Stimulated activated CD8-positive, alpha-beta memory T cell treated with anti-CD3 and anti-CD28 coated beads, Interleukin-15, amount 100 ng/mL, for 1 hour (primary cell): ENCODE measurements at places on chromosomes 7 and 10.

- no peak for DNase-seq
Observed at GRCh38 chr7:87874066-87874465, 2.1 kb downstream of the SLC25A40 start.

DNA sequence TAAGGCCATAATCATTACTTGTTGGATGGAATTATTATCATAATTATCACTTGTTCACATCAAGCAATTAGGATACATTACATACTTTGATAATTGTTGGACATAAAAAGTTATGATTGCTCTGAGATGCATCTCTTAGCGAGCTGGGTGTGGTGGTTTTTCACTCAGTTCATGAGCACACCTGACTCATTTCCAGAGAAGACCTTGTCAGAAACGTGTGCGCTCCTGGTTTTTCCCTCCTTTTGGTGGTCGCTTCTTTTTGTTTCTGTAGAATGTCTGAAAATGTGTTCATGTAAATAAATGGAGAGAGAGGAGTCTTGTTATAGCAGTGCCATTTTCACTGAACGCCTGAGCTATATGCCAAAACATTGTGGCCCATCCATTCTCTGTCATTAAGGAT is 141.3 kb downstream of the PAXIP1 start:
- no peak for DNase-seq

GRCh38 chr7:135508883-135509588 is 866 bp downstream of the CNOT4 start:
- DNase-seq = no peak

- DNase-seq = no peak
Observed at GRCh38 chr10:87646192-87646909, 13.3 kb upstream of the PAPSS2 start.

DNA sequence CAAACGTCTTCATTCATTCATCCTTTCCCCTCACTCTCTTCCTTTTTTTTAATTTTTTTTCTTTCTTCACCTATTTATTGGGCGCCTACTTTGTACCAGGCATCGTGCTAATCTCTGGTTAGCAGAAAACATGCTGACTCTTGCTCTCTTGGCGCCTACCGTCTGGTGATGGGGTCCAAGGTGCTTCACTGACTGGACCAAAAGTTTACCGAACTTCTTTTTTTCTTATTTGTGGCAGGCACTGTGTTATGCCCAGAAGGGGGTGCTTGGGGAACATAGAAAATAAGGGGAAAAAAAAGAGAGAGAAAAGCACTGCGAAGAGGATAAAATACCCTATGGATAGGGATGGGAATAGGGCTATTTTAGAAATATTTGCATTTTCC is 505 bp upstream of the FAM204A start:
- no peak for DNase-seq

DNA sequence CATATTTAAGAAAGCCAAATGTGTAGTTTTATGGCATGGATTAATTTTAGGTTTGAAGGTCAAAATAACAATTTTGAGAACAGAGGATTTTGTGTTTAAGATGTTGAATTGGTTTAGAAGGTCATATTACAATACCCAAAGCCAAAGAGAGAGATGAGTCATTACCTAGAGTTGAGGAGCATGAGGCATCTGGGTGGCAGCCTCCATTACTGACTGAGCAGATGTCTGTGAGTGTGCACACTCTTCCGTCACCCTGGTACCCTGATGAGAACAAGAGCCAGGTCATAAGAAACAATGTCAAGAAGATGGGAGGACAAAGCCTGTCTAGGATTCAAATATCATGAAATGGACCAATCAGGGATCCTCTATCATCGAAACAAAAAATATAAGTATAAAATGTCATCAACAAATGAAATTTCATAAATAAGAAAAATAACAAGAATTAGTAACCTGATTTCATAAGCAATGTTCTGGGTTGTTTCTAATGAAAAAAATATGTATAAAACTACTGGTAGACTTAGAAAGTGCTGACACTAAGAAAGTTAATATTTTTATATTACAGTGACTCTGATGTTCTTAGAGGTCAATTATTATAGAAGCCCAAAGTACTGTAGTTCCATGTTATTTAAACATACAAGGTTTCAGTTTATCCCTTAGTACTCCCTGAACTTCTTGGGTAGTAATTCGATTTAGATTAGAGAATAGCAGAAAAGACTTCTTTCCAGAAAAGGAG is 20.0 kb downstream of the CUBN start:
- no peak for DNase-seq

DNA sequence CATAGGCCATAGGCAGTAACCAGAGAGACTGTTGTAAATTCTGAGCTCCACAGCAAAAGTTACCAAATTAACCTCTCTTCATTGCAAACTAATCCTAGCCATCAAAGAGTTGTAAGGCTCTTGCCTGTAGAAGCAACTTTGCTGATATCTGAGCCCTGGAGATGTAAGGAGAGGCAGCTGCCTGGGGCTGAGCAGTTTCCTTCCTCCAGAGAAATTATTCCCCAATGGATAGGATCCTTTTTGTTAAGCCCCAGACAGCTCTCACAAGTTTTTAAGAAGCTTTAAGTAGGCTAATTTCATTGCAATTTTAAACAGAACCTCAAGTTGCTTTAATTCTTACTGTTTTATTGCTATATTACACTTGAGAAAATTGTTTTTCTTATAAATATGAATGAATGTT is 211.1 kb downstream of the GALNT17 start:
- DNase-seq = no peak
